G401 (cell line): ENCODE measurements at places on chromosomes 16 and 17. TPM values are rescaled to one million over a fixed set of nuclear protein-coding genes. Genes with fewer than 3 reads are reported as not detected.

WFDC1 gene
- not detected in 2 replicates for total RNA-seq

CACNA1G gene
- total RNA-seq: 5.1 and 13.0 TPM in 2 replicates

DNA sequence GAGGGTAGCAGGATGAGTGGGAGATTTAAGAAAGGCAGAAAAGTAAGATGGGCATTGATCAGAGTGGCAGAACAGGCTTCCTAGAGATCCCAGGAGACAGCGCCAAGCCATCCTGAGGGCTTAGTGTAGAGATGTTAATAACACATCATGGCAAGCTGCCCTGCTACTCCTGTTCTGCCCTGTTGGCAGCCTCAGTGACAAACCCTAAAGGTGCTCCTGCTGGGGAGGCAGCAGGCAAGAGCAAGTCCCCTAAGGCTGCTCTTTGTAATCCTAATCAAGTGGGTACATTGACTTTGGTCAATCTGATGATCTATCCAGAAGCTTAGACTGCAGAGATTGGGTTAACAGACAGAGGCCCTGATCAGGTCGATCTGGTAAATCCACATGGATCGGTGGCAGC, 16.3 kb downstream of the ANKFN1 start:
- DNase-seq: no peak

GRCh38 chr17:13297183-13297582, 279.4 kb upstream of the ELAC2 start:
- DNase-seq: no peak

DNA sequence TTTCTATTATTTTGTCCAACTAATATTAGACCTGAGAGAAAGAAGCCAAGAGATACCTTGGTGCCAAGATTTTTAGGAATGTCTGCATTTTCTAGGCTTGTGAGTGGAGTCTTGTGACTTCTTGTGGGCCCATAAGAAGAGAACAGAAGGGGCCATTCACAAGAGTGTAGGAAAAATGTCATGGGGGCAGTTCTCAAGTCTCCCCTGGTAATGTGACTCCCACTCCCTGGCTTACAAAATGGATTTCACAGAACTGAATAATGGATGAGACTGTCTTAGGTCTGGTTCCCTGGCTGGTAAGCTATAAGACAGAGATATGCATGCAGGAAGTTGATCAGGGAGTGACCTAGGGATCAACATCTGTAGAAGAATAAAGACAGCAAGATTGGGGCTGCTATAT, 181.3 kb downstream of the CBLN1 start:
- no peak for DNase-seq

IL34 gene
- total RNA-seq: 3.4 and 5.1 TPM in 2 replicates

GRCh38 chr16:87562201-87562600, 40.1 kb upstream of the JPH3 start:
- DNase-seq: peak; percentile 95

DNA sequence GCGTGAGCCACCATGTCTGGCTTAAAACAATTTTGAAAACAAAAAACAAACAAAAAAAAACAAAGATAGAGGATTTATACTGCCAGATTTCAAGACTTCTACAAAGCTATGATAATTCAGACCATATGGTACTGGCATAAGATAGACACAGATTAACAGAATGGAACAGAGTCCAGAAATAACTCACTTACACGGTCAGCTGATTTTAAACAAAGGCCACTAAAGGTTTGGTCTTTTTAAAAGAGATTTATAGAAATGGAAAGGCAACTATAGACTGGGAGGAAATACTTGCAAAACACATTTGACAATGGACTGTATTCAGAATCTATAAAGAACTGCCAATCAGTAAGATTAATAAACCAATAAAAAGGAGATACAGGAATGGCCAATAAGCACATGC, 48.6 kb upstream of the MNT start:
- DNase-seq: peak; percentile 86

- DNase-seq: no peak
Measured at GRCh38 chr16:22937169-22937568, 123.2 kb downstream of the HS3ST2 start.

XPO6 gene
- 75.8 and 98.0 TPM in 2 replicates for total RNA-seq

GRCh38 chr16:89352091-89352681, 134.7 kb downstream of the ZNF778 start:
- no peak for DNase-seq

ST6GALNAC2 gene
- total RNA-seq: 14.3 and 30.6 TPM in 2 replicates

DNA sequence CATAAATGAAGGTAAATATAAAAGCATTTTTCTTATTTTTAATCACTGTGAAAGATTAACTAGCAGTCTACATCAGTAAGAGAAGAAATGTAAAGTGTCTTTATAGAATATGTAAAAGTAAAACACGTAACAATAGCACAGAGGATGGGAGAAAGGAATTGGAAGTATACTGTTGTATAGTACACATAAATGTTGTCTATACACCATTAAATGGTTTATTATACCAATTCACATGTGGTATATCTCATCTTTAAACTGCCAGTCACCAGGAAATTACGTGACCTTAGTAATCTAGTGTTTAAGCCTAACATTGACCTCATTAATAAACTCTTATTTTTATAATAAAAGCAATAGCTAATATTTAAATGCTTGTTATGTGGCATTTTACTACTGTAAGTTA, 87.4 kb downstream of the USP32 start:
- DNase-seq: no peak

DNA sequence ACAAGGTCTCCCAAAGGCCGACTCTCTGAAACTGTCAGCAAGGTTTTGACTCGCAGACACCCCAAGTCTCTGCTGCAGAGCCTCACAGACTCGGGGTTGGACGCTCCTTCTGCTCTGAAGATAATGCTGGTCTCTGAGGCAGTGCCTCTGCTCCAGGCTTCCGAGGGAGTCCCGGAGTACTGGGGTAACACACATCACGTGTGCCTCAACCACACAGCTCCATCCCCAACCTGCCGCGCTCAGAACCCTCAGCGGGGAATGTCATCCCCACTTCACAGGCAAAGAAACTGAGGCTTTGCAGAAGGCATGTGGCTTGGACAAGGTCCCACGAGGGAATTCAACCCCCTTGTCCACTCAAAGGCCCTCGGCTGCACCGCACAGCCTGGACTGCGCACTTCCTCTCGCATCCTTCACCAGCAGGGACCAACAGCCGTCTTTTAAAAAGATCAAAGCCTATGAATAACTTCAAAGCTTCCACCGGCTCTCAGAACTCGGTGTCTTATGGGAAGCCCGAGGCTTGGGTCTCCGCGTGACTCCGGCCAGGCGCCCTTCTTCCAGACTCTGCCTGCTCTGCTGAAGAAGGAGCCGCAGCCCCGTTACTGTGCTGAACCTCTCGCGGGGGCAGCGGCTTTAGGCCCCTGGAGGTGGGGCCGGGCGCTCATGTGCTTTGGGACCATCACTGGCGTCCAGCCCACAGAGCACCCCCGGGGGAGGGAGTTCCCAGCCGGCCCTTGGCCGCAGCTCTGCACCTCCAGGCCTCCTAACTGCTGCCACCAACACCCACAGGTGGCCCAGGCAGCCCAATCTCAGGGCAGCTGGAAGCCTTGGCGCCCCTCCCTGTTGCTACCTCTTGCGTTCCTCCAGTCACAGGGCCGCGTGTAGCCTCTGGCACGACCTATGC, 2.2 kb downstream of the TMEM204 start:
- no peak for DNase-seq
